Spinal cord (tissue), 10 donors: ENCODE measurements at places on chromosomes 7 and 10. TPM values are rescaled to one million over a fixed set of nuclear protein-coding genes. Genes with fewer than 3 reads are reported as not detected.

Gene OR6V1
- total RNA-seq = not detected

Gene SYCE1
- 0.83 TPM for total RNA-seq

Gene FAM149B1
- total RNA-seq = 39.5 TPM

- no peak for DNase-seq
Observed at GRCh38 chr10:62075912-62076311, 174.4 kb downstream of the ARID5B start.

DNA sequence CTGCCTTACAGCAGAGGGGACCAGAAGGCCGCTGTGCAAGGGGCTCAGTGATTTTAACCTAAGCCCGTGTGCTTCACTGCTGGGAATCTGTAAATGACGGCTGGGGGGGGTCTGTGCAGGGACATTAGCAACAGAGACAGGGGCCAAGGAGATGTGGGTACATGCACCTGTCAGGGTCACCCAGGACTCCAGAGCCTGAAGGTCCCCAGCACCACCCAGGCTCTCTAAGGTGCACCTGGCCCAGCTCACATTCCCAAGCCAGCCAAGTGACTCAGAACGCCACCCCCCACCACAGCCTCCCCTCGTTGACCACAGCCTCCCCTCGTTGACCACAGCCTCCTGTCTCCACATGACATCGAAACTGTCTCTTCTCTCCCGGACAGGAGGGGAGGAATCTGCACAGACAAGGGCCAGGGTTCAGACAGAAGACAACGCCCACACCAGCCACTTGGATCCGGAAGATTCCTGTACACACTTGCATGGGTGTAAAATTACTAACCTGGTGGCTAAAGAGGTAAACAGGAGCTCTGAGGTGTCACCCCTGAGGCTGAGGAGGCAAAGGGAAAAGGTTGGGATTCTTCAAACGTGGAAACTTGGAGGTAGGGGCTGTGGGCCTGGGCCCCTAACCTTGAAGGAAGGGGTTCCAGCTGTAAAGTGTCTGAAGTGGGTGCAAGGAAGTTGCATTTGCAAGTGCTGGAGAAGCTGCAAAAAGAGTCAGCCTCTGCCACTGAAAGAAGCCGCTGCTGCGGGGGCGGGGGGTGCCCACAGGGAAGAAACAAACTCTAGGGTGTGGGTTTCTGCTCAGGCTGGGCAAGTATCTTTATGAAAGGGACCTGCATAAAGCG is 27.0 kb downstream of the CALML3 start:
- no peak for DNase-seq

DNA sequence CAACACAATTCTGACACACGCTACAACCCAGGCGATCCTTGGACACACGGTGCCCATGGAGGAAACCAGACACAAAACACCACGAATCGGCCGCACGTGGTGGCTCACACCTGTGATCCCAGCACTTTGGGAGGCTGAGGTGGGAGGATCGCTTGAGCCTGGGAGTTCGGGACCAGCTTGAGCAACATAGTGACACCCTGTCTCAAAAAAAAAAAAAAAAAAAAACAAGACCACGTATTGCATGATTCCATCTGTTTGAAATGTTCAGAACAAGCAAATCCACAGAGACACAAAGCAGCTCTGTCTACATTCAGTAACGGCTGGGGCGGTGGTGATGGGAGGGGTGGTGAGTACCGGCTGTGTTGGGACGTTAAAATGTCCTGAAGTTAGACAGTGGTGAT is 25.2 kb downstream of the ADAP1 start:
- DNase-seq = no peak

GRCh38 chr7:3338161-3338560 is 37.1 kb downstream of the SDK1 start:
- peak; percentile 72 for DNase-seq

- DNase-seq = no peak
Observed at GRCh38 chr10:119323085-119324016, 116.0 kb downstream of the GRK5 start.

- DNase-seq = no peak
Observed at GRCh38 chr7:47619806-47620205, 37.9 kb upstream of the TNS3 start.

DNA sequence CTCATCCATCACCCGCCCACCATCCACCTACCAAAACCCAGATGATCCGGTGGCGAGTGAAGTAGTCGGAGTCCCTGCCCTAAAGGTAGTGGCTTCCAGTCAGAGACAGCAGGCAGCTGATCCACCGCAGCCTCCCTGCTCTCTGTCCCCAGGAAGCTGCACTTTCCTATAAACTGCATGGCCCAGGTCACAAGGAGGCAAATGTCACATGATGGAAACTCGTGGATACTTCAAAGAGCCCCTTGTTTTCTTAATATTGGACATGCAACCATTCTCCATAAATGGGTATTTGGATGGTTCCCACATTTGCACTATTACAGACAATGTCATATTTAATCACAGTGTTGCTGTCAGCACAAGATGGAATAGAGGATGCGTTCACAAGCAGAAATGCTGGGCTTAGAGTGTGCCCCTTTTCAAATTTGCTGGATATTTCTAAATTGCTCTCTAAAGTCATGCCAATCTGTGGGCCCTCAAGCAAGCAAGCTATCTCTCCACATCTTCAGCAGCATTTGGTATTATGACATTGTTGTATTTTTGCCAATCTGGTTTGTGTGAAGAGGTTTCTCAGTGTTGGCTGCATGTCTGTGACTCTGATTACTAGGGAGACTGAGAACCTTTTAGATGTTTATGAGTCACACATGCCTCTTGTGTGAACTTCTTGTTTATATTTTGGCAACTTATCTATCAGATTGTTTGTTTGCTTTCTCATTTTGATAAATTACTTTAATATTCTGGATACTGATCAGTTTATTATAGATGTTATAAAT is 822.0 kb downstream of the TNS3 start:
- no peak for DNase-seq
